ENCODE measurements at places on chromosomes 2 and 18.

GRCh38 chr2:160375037-160375436 lies 118.6 kb downstream of the RBMS1 start:
- no peak for DNase-seq

DNA sequence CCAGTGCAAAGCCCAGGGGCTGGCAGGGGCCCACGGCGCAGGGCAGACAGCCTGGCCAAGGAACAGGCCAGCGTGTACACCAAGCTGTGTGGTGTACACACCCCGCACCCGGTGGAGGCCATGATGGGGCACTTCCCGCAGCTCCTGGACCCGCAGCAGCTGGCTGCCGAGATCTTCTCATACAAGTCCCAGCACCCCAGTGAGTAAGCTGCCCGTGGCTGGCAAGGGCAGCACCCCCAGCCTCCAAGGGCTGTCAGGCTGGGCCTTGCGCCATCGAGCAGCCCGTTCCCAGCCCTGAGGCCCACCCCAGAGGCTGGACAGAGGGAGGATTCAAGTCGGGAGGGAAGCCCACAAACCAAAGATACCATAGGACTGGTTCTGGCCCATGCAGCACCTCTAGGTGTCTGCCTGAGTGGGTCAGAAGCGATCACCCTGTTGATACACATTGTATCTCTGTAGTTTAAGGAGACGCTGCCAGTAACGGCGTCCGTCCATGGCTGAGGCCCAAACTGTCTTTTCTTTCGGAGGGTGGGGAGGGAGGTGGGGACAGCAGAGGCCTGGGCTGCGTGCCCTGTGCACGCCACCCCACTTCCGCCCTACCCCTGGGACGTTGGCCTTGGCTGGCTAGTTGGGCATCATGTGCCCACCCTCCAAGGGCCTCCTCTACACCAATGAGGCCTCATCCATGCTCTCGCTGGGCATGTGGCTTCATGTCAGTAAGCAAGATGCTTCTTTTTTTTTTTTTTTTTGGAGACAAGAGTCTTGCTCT lies 16.8 kb upstream of the MTERF4 start:
- DNase-seq, result no peak

DNA sequence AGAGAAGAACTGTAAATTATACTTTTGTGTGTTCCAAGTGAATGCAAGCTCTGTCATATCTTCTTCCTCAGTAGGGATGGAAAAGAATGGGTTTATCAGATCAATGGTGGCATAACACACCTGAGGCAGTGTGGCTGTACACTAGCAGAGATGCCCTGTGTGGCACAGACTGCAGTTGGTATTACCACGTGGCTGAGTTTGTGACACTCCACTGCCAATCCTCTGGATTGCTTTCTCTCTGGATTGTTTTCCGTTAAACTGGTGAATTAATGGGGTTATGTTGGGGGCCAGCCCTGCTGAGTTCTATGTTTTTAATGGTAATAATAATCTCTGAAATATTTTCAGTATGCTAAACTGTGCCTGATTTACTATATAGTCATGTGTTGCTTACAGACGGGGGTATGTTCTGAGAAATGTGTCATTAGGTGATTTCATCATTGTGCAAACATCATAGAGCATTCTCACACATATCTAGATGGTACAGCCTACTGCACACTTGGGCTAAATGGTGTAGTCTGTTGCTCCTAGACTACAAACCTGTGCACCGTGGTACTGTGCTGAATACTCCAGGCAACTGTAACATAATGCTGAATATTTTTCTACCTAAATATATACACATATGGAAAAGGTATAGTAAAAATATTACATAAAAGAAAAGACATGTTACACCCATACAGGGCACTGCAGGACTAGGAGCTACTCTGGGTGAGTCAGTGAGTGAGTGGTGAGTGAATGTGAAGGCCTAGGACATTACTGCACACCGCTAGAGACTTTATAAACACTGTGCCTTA lies 84.7 kb upstream of the ST6GAL2 start:
- no peak for DNase-seq

DNA sequence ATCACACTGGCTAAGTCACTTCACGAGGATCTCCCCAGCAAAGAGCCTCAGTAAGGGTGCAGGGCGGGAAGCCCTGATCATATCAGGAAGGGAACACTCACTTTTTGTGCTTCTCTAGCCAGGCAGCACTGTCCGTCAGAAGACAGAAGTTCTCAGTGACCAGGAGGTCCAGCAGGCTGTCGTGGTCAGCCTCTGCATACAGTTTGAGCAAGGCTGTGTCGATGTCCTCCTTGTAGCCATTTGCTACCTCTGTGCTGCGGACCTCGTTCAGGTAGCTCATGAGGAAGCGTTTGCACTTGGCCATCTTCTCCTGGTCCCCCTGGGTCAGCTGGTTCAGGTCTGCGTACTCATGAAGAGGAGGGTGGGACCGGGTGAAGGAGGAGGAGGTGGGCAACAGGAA lies 38.7 kb downstream of the GPR45 start:
- no peak for DNase-seq

DNA sequence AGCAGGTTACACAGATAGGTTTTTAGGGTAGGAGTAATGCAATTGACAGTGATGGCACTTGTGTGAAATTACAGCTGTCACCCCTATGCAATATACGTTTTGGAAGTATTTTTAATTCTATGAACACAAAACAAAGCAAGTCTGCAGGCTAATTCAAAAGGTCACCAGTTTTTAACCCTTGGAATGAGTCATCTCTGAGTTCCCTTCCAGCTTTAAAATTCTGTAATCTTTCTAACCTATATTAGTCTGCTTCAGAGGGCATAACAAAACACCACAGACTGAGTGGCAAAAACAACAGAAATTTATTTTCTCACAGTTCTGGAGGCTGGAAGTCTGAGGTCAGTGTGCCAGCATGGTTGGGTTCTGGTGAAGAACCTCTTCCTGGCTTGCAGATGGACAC lies 596.9 kb upstream of the HNMT start:
- no peak for DNase-seq

DNA sequence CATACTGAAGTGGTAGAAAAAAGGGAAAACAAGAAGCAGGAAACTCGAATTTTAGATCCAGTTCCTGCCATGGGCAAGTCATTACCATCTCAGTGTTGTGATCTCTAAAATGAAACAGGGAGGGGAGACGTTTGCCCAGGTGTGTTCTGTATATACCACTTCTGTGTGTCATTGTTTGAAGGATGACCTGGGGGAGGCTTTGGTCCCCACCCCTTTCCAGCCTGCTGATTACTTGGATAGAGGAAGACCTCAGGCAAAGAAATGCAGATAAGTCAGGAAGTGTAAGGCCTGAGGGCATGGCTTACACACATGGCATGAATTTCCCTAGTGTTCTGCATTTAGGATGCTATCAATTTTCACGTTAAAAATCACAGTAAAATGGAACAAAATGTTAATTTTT lies 205.2 kb upstream of the CXCR4 start:
- no peak for DNase-seq

- DNase-seq, result no peak
Observed at GRCh38 chr2:37340637-37341036, 3.8 kb upstream of the QPCT start.

DNA sequence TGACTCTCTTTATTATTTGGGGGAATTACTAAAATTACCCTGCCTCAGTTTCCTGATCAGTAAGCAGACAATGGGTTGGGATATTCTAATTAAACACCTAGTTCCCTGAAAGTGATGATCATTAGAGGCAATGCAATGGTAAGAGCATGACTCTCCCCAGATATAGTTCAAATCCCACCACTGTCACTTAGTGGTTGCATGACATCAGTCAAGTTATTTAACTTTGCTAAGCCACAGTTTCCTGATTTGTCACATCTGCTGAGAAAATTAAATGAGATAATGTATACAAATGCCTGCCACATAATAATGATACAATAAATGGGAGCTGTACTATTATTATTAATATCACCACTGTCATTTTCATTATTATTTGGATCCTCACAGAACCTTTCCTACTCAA lies 29.9 kb downstream of the ZEB2 start:
- no peak for DNase-seq

DNA sequence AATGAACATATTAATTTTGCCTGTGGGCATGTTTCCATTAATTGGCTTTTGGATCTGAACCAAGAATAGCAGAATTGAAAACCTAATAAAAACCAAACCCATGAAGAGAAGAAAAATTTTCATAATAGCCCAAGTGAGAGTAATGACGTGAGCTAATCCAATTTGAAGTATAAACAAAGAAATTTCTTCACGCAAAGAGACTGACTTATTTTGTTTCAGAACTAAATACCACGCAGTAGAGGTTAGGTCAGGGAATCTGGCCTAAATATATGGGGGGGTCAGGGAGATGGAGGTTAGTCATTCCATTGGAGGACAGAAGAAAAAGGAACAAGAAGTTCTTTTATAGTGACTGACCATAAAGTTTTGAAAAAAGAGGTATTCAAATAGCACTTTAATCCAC lies 94.1 kb upstream of the CYP1B1 start:
- no peak for DNase-seq

DNA sequence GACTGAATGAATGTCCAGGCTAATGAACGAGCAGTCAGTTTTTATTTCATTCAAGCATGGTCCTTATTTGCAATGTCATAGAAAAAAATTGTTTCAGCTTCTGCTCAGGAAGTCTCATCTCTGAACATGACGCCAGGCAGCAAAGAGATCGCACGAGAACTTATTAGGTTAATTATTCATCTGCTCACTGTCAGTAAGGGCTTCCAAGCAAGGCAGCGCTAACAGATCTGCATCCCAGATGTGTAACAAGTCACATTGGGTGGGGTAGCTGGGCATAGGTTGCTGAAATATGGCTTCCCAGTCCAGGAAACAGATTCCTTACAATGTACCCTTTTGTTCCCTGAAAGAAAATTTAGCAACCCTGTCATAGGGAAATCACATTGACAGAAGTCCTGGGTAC lies 63.5 kb downstream of the ANKRD44 start:
- no peak for DNase-seq

DNA sequence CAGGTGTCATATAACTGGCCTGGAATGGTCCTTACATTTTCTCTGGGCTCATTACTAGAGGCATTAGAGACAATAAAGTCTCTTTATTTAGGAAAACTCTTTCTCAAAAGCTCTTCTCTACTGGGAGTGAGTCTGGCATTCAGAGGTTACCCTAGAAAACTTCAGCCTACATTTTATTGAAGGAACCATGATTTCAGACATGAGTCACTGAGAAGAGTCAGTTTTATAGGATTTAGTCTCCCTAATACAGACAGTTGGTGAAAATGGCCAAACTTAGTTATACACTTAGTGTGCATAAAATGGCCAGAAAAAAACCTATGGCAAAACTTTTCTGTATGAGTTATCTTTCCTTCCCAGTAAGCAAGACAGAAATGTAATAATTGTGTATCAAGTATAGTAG lies 689.4 kb downstream of the ZEB2 start:
- no peak for DNase-seq

DNA sequence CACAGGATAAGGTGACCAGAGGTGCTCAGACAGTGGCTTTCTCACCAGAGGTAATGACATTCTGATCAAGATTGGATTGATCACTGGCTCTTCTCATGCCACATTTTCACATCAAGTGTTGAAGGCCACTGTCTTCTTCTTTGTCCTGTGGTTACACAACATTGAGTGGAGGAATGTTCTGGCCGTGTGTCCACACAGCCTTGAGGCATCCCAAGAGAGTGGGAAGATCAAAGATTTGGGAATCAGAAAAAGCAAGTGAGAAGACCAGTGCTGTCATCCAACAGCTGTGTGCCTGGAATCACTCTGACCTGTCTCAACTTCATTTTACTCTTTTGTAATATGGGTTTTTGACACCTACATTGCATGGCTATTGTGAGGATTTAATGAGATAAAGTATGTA lies 67.4 kb downstream of the IL1R2 start:
- DNase-seq, result no peak

- DNase-seq, result no peak
Observed at GRCh38 chr2:215365184-215365658, 53.4 kb downstream of the ATIC start.

DNA sequence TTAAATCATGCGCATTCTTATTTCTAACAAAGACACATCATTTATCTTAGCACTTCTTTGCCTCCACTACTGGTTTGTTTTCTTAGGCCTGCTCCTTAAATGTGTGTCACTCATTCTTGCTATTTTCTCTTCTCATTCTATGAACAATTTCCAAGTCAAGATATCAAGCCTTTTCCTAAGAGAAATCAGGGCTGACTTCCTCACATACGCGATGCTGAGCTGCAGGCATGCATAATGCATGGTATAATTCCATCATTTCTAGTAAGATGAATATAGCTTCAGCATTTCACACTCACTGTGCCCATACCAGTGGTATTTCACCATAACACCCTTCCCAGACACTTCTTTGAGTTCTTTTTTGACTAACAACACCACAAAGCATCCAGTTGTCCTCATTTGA lies 838.9 kb upstream of the DDX18 start:
- no peak for DNase-seq

GRCh38 chr18:77077401-77077800 lies 55.2 kb downstream of the MBP start:
- no peak for DNase-seq

DNA sequence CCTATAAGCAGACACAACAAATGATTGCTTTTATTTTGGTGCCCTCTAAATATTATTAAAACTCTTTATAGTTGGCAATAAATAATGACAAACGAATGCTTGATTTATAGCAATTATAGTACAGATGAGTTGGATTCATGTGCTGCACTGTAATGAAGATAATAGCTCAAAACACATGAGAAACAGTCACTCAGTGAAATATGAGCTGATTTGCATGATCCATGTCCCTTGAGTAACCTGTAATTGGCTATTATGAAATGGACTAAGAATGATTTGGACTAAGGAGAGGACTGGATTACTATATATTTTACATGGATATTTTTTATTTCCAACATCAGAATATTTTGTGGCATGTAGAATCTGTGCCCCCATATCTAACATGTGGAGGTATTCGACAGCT lies 365.6 kb upstream of the UBE2E3 start:
- DNase-seq, result no peak

DNA sequence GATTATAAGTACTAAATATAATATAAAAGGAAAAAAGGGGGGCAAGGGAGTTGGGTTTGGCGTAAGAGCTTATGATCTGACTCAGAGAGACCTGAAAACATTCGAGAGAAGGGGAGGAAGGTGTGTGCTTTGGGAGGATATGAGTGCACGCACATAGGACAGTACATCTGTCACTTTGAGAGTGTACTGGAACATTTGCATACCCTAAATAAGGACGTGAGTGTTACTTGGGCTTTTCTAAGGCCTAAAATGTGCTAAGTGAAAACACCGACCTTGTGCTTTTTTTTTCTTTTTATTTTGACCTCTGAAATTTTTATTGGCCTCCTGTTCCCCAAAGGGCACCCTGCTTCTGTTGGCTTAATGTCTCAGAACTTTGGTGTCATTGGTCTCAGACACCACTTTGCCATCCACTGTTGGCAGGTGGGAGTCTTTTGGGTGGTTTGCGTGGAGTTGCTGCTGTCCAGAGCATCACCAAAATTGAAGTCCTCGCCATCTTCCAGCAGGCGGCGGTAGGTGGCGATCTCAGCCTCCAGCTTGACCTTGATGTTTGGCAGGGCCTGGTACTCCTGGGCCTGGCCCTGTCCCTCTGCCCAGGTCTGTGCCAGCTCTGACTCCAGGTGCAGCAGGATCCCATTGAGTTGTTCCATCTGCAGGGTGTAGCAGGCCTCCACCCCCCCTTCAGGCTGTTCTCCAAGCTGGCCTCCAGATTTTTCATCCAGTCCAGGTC lies 57.7 kb downstream of the CD28 start:
- DNase-seq, result no peak

- no peak for DNase-seq
Observed at GRCh38 chr2:53670331-53670730, 97.3 kb upstream of the CHAC2 start.

GRCh38 chr2:28583899-28584553 lies 88.2 kb downstream of the PLB1 start:
- DNase-seq, result no peak
